ENCODE measurements at places on chromosomes 5 and 9.

- DNase-seq, result no peak
These were observed 97.1 kb upstream of the ZNF608 start for GRCh38 chr5:124843596-124843899.

DNA sequence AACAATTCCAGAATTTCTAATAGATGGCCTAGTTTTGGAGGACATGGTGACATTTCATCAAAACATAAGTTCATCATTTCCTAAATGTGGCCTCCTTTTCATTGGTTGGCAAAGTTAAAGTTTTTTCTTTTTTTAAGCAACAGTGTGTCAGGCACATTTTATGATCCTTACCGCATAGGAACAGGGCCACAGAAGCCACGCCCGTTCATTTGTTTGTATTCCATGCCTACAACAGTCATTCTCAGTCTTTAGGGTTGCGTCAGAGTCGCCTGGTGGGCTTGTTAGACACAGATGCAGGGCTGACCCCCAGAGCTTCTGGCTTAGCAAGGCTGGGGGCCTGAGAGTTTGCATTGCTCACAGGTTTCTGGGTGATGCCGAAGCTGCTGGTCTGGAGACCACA is 130.2 kb downstream of the HSD17B3 start:
- DNase-seq, result no peak

- DNase-seq, result no peak
These were observed 23.5 kb downstream of the AFAP1L1 start for GRCh38 chr5:149294872-149295829.

DNA sequence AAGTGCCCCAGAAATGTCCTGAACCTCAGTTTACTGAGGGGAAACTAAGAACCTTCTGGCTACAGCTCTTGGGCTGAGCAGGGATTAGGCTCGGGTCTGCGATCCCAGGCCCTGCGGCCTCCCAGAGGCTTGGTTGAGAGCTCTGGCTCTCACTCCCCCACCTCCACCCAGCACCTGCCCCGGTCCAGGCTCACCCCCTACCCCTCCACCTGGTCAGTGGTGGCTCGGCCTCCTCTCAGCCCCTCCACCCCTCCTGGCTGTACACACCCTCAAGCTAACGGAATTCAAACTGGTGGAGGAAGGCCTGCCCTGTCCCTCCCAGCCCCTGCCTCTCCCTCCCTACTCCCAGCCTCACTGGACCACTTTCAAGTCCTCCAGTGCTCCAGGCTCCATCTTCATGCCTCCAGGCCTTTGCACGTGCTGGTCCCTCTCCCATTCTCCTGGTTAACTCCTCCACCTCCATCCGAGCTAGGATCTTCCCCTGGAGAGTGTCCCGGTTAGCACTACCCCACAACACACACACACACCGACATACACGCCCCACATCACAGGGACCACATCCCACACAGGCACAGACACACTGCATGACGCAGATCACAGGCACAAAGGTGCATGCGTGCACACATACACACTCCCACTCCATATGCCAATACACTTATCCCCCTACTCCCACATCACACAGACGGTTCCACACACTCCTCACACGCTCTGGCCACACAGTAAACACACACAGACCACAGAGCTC is 130.9 kb downstream of the C9orf50 start:
- DNase-seq, result no peak

DNA sequence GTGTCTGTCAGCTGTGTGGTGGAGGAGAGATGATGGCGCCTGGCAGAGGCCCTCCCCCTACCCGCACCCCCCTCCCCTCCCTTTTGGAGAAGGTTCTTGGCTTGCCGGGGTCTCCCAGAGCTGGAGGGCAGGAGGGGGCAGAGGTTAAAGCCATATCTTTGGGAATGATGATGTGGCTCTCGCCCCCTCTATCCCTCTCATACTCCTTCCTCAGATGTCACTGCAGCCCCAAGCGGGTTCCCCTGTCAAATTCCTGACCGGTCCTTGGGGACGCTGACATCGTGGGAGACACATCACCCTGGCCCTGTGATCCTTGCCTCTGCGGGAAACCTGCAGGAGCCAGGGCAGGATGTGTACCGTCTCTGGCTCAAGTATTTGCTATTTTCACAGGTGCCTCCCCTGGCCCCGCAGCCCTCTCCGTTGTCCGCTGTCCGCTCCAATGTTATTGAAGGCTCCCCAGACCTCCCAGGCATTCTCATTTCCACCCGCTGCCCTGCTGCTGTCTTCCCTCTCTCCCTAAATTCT is 109.5 kb downstream of the FOXD1 start:
- DNase-seq, result no peak

DNA sequence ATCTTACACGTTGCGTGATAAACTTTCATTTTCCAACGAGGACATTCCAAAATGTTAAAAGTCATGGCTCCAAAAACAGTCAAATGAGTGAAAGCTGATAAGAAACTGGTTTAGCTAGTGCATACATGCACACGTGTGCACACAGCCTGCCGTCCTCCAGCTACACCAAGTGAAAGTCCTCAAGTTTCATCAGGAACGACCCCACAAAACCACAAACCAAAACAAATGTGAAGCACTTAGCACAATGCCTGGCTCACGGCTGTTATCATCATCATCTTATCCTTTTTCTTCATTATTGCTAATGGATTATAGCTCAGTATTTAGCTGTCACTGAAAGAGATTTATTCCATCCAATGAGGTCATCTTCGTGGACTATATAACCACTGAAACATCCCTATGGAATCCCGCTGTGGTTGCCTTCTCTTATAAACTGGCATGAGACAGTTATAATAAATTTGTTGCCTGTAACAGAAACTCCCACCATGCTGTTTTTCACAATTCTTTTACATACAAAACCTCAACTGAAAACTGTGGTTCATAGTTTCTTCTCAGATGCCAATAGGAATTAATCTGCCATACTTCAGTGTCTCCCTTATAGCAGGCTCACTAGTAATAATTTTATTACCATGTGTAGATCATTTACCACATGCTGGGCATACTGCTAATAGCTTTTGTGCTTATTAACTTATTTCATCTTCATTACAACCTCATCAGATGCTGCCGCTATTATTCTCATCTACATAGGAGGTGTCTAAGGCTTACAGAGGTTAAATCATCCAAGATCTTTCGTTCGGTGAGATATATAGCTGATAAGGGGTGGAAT is 56.1 kb downstream of the SAXO1 start:
- DNase-seq, result no peak

DNA sequence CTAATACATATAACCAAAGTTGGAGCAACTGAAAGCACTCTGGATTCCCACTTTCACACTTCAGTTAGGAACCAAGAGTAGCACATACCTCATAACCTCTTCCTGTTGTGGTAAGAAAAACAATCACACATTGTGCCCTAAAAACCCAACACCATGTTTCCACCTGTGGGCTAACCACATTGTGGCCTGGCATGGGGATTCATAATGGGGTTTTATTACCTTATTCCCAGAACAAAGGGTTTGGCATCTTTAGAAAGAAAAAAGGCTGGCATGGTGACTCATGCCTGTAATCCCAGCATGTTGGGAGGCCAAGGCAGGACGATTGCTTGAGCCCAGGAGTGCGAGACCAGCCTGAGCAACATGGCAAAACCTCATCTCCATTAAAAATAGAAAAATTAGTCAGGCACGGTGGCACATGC is 60.6 kb downstream of the HSD17B3 start:
- no peak for DNase-seq

DNA sequence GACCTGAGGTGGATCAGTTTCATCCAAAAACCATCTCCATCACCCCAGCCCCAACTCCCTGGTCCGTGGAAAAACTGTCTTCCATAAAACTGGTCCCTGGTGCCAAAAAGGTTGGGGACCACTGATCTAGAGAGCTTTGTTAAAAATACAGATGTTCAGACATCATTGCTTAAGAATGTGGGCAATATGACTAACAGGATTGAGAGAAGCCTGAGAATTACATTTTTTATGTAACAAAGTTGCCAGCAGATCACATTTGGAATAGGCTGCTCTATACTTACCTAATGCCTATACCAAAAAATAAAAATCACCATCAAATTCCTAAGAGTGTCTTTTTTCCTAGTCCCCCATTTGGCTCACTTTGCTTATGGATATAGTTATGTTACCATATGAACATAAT is 143.3 kb downstream of the RAPGEF6 start:
- no peak for DNase-seq

DNA sequence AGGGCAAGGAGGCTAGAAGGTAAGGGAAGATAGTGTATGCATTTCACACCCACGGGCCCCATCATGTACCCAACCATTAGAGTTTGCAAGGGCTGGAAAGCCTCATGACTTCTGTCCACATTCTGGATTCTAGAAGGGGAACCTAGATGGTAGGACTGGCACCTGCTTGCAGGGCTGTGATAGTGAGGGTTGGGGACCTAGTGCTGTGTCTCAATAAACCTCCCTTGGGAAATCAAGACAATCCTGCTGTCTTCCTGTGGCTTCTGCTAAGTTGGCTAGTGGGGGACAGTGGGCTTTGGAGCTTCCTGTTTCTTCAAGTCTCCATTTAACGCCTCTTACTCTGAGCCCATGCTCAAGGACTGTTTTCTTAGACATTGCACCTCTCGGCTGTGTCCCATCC is 43.6 kb upstream of the SYNPO start:
- DNase-seq, result no peak

DNA sequence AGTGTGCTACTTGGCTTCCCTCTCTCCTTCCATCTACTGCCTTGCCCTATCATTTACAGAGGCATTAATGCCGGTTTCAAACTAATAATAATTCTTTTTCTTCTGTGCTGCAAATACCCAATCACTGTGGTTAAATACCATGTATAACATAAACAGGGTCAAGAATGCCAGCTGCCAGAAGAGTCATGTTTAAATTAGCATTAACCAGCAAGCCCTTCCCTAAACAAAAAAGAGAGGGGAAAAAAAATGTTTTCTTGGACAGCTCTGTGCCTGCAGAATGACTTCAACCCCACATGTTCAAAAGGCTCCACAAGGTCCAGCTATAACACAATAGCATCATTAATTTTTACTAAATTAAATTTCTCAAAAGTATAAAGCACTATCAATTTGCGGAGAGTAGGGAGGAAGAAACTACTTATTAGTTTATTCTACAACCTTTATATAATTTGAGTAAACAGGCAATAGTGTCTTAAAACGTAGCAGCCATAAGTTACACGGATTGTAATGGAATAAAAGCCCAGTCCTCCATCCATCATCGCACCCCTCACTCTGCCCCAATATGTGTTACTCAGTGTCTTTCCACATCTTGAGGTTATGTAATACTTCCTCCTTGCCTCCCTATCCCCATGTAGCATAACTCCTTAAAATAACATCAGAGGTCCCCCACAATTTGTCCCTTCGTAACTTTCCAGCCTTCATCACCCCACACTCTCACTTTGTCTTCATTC is 3.9 kb downstream of the LPAR1 start:
- no peak for DNase-seq

All from cortex of kidney (tissue), 1 donor.